ENCODE measurements at places on chromosomes 6 and 20. TPM values are rescaled to one million over a fixed set of nuclear protein-coding genes. Genes with fewer than 3 reads are reported as not detected.
A peak's percentile ranks its signal among the peaks of the same experiment; 100 is the strongest.

DNA sequence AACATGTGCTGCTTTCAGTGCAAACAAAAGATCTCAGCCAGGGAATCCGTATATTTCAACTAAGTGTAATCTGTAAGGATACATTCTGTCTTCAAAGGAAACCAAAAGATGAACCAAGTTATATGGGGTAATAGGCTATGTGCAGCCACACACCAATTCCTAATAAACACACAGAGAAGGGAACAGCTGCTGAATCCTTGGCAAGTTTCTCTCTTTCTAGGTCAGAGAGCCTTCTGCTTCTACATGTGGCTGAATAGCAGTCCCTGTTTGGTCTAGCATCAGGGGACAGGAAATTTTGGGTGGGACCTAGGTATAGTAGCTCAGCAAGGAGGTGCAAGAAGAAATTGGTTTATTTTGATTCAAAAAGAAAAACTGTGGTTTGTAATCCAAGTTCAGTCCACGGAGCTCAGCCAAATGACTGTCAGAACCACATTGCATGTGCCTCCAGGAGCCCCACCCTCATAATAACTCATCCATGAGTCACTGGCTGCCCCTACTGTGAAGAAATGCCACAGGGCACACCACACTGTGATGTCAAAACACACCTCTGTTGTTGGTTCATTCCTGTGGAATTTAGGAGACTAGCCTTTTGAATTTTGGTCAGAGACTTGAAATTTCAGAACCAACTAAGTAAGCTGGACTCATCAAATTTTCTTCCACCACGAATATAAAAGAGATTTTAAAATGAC, 21.1 kb downstream of the SPTLC3 start:
- DNase-seq: no peak

- no peak for DNase-seq
Measured at GRCh38 chr6:38570750-38571149, 69.0 kb downstream of the BTBD9 start.

RWDD1 gene
- total RNA-seq: 40.0 TPM

DNA sequence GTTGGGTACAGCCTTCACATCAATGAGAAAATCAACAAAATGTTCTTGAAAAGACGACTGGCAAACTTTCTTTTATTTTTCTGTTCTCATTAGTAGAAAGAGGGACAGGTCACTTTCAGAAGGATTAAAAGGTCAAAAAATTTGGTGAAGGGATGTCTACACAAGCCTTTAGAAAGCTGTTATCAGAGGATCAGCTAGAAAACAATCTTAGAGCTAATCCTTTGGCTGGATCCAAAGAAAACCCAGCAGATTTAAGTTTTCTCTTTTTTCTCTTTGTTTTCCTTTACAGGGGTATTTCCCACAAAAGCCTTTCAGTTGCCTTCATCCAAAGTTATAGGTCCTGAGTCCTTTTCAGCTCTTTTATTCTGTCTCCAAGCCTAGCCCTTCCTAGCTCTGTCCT, 57.3 kb upstream of the EDN1 start:
- DNase-seq: no peak

DNA sequence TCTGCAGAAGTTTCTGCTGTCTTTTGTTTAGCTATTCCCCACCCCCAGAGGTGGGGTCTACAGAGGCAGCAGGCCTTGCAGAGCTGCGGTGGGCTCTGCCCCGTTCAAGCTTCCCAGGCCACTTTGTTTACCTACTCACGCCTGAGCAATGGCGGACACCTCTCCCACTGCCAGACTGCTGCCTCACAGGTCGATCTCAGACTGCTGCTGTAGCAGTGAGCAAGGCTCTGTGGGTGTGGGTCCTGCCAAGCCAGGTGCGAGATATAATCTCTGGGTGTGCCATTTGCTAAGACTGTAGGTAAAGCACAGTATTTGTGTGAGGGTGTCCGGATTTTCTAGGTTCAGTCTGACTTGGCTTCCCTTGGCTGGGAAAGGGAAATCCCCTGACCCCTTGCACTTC, 23.6 kb upstream of the ZNF337 start:
- DNase-seq: no peak

RAD21L1 gene
- total RNA-seq: not detected

CFAP206 gene
- total RNA-seq: 5.0 TPM

DNA sequence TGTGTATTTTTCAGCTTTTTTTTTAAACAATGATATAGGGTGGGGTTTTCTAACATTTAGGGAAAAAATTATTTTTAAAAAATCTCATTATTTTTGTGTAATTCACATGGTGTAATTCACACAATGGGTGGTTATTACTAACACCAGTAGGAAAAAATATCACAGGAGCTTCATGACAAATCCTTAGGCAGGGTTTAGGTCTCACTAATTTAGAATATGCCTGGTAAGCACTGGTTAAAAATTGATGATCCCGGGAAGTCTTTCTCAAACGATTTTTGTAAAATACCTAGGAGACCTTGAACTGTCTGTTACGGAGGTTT, 29.5 kb upstream of the ZNF217 start:
- no peak for DNase-seq

- no peak for DNase-seq
Measured at GRCh38 chr6:132003516-132004178, 52.5 kb upstream of the CCN2 start.

STX7 gene
- 36.6 TPM for total RNA-seq

DNA sequence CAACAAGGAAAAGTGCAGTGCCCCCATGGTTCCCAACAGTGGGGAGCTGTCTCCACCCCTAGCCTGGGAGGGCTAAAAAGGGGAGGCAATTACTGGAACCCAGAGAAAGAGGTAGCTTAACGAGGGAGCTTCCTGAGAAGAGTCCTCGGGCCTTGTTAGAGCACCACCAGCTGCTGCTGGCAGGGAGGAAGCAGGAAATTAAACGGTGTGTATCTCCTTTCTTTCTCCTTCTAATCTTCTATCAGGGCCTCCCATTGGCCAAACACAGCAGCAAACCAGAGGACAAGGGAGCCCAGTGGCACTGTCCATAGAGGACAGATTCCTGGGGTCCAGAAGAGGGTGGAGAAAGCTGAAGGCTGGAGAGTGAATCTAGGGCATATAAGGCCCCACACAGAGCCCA, 7.6 kb upstream of the BTN2A2 start:
- DNase-seq: no peak

PDSS2 gene
- total RNA-seq: 15.2 TPM

DNA sequence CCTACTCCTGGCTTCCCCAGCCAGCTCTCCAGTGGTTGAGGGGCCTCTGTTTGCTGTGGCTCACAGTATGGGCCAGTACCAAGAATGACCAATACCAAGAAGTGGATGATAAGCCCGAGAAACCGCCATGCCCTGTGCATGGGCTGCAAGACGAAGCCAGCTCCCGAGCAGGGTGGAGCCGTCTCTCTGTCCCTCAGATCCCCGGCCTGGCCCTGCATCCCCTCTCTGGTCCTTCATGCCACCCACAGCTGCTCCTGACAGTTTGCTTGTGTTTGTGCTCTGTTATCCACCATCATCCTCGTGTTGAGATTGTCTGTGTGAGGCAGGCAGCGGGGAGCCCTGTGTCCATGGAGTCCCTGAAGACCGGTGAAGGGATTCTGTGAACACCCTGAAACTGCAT, 36.1 kb downstream of the GABRR2 start:
- no peak for DNase-seq

GRCh38 chr6:156474507-156475120, 302.6 kb upstream of the ARID1B start:
- no peak for DNase-seq

- no peak for DNase-seq
Measured at GRCh38 chr20:43442282-43442880, 15.3 kb upstream of the SRSF6 start.

DNA sequence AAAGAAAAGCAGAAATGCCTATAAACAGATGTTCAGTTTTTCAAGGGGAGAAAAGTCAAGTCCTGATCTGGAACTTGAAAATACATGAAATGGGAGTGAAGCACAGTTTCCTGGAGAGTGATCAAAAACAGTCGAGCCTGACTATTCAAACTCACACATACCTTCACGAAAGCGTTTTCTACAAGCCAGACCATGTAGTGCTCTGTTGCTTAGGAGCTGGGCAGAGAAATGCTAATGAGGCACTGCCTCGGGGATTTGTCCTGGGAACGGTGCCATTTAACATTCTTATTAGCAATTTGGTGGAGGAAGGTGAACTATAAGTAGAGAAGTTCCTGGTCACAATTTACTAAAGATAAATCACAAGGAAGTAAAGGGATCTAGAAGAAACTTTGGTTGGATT, 5.9 kb downstream of the NHSL1 start:
- DNase-seq: no peak

CALHM6 gene
- total RNA-seq: 1.6 TPM

ZC2HC1B gene
- total RNA-seq: not detected

DNA sequence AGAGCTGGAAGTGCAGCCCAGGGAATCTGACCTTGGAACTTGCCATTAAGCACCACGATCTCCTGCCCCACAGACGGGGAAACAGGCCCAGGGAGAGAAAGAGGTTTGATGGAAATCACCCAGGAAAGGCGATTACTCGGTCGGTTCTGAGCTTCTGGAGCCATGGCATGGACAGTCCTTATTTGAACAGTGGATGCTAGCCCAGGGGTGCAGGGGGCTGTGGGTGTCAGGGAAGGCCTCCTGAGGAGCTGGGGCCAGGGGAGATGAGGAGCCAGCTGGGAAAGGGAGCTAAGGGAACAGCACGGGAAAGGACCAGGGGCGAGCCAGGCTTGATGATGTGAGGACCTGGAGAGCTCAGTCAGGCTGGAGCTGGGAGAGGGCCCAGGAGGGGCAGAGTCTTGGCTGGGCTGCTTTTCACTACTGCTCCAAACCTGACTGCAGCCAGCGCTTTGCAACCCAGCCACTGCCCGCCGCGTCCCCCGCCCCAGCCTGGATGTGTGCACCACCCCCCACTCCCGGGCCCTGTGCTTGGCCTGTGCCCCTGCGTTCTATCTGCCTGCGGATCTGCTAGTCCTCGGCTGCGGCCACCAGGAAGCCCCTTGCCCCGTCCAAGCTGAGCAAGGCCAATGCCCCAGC, 17.8 kb downstream of the SUN5 start:
- no peak for DNase-seq

GRCh38 chr6:158647501-158647900, 2.4 kb upstream of the SYTL3 start:
- DNase-seq: peak; percentile 4

MLIP gene
- total RNA-seq: 0.43 TPM

GRCh38 chr6:12103158-12103557, 91.0 kb downstream of the HIVEP1 start:
- no peak for DNase-seq

GRCh38 chr6:16711546-16712254, 49.6 kb downstream of the ATXN1 start:
- DNase-seq: no peak

- DNase-seq: no peak
Measured at GRCh38 chr6:56005426-56005825, 130.0 kb upstream of the BMP5 start.

- peak; percentile 37 for DNase-seq
Measured at GRCh38 chr6:1423578-1423977, 34.2 kb downstream of the FOXF2 start.

DNA sequence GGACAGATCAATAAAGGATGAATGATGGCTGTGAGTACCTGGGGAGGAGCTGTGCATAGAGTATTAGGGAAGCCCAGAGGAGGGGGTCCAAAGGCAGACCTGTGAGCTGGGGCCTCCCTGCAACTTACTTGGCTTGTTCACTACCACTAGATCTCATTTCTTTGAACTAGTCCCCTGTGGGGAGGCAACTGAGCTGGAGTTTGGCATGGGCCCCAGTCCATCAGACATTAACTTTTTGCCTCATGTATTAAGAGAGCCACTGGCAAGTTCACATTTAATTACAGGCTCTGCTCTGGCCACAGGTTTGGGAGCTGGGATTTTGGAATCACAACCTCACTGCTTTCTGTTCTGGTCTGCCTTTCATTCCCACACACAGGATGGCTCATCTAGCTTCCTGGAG, 254.1 kb downstream of the PRL start:
- no peak for DNase-seq

ID4 gene
- total RNA-seq: 90.9 TPM

- DNase-seq: no peak
Measured at GRCh38 chr20:32945710-32946221, 58.5 kb downstream of the SUN5 start.

- no peak for DNase-seq
Measured at GRCh38 chr6:53546281-53546680, 1.4 kb upstream of the GCLC start.

BEND3 gene
- 14.4 TPM for total RNA-seq

DNA sequence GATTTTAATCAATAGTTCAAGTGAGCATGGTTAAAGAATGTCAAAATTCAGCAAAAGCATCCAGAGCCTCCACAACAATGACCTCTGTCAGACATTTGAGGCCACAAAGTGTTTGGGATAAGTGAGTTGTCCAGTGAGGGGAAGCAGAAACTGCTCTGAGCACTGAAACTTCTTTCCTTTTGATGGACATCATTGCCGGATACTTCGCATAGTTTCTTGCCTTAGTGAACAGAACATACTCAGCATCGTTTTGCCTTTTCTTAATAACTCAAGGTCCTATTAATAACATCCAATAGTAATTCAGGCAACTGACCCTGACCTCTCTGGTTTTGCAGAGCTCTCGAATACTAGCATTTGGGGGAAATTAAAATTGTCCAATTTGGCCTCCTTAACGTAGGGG, 78.6 kb downstream of the EDN3 start:
- no peak for DNase-seq

DNA sequence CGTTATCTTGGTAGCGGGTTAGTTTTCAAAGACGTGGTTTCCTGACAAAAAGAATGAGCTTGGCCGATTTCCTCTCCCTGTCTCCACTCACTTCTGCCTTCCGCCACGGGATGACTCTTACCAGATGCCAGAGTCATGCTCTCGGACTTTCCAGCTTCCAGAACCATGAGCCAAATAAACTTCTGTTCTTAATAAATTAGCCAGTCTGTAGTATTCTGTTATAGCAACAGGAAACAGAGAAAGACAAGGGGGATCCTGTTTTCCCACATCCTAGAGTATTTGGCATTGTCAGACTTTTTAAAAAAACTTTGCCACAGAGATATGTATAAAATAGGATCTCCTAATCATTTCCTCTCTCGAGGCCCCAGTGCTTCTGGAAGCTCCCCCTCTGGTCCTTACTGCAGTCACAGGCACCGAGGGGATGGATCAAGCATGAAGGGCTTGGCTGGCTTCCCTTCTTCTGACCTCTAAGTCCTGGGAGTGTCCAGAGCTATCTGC, 84.9 kb upstream of the NAA20 start:
- no peak for DNase-seq
